BJ (cell line): ENCODE measurements at places on chromosomes 16 and 17.
A peak's percentile ranks its signal among the peaks of the same experiment; 100 is the strongest.

GRCh38 chr16:63361032-63361624 is 1324.9 kb upstream of the CDH8 start:
- no peak for DNase-seq

DNA sequence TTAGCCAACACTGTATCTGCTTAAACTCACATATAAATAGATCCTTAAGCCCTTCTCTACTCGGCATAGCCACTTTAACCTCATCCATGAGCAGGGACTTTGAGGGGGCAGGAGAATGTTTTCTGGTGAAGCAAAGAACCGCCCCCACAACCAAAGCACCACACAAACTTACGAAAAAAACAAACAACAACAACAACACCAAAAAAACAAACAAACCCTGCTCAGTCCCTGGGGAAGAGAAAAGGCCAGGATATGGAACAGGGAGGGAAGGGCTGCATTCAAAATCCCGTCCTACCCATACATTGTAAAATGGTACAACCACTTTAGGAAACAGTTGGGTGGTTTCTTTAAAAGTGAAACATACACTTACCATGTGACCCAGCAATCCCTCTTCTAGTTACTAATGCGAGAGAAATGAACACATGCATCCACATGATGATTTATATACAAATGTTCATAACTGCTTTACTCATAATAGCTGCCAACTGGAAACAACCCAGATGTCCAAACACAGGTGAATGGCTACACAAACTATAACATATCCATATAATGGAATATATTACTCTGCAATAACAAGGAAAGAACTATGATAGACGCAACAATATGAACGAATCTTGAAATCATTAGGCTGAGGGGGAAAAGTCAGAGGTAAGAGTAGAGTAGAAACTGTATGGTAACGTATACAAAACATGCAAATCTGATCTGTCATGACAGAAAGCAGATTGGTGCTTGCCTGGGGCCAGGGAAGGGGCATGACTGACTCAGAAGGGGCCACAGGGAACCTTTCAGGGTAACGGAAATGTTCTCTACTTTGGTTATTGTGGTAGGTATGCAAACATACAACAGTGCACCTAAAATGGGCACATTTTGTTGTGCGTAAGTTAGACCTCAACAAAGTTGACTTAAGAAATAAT is 37.7 kb upstream of the TOB1 start:
- DNase-seq: no peak

- no peak for DNase-seq
Measured at GRCh38 chr17:67180275-67180674, 64.7 kb downstream of the HELZ start.

- DNase-seq: no peak
Measured at GRCh38 chr16:71610936-71611871, 14.8 kb upstream of the MARVELD3 start.

GRCh38 chr17:58325289-58325726 is 3.3 kb downstream of the TSPOAP1 start:
- no peak for DNase-seq

DNA sequence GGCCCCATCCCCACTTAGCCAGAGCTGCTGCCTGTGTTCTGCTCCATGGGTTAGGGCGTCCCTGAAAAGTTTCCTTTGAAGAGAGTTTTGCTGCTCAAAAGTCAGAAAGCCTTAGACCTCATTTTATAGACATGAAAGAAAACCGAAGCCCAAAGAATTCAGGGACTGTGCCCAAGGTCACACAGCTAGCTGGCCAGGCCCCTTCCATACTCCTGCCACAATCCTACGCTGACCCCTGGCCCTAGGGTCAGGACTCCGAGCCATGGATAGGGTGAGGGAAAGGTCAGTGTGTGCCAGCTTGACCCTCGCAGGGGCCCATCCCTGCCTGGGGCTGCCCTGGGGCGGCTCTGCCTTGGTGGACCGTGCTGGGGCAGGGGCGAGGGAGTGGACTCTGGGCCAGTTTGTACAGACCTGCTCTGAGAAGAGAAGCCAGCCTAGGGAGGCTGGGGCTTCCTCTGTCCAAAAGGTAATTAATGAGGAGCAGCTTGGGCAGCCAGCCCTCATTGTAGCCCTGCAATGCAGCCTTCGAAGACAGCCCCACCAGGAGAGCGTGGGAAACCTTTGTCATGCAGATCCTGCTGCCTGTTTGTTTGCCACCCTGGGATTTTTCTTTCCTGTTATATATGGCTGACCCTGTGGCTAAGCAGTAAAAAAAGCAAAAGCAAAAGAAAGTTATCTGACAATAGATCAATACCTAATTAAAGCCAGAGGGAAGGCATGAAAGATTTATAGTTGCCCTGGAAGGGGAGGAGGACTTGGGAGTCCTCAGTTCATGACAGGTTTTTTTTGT is 37.4 kb downstream of the RHBDL3 start:
- DNase-seq: no peak

DNA sequence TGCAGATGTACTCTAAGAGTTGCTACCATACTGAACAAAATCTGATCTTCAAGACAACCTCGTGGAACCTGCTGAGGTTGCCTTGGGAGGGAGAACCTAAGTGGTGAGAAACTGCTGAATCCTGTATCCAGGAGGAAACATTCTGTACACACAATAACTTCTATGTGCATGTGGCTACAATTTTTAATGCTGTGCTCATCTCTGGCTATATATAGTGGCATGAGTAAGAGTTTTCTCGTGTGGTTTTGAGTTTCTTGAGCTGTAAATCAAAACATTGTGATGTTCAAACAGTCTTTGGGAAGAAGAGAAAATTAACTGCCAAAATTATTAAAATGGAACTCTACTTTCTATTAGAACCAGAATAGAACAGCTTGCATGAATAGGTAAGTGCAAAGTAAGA is 206.8 kb downstream of the CA10 start:
- DNase-seq: no peak

- DNase-seq: no peak
Measured at GRCh38 chr16:29726845-29727377, 18.9 kb downstream of the C16orf54 start.

- no peak for DNase-seq
Measured at GRCh38 chr16:80303691-80304090, 237.1 kb upstream of the DYNLRB2 start.

GRCh38 chr16:87658564-87659225 is 56.4 kb downstream of the JPH3 start:
- DNase-seq: no peak

GRCh38 chr17:27351759-27352158 is 57.8 kb downstream of the WSB1 start:
- no peak for DNase-seq

- no peak for DNase-seq
Measured at GRCh38 chr17:31068291-31068690, 26.5 kb upstream of the NF1 start.

GRCh38 chr17:61442136-61442775 is 10.0 kb upstream of the TBX4 start:
- no peak for DNase-seq

DNA sequence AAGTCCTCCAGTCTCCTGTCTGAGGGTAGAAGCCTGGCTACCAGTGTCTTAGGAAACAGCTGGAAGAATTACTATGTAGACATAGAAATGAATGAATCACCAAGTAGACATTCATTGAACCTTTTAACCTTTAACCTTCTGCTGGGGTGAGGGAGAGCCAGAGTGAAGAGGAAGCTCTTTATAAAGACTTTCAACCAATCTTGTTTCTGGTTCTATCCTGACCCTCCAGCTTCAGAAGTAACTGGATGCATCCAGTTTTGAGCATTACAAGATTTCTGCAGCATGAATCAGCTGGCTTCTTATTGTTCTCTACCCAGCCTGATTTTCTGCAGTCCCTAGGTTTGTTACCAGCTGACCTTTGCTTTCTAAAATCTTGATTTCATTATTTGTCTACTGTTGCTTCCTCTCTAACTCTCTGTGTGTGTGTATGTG is 8.5 kb downstream of the TEKT1 start:
- DNase-seq: no peak

DNA sequence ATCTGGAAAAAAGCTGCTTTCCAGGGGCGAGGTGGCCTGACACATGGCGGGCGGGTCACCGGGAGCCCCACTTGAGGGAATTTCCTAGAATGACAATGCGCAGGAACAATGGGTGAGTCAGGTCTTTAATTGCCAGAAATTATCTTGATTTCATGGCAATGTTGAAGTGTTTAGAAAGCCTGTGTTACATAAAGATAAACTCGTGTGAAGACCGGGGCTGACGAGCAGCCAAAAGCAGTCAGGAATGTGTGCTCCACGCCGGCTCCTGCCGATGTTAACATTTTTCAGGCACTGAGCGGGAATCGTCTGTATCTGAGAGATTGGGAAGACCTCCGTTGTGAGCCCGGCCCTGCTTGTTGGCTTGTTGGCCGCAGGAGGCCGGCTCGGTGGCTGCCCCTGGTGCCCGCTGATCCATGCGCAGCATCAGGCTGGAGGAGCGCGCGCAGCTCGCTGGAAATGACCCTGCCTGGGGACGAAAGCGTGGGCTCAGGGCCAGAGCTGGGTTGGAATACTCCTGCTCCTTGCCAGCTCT is 353.1 kb downstream of the FOXL1 start:
- DNase-seq: peak; percentile 52

DNA sequence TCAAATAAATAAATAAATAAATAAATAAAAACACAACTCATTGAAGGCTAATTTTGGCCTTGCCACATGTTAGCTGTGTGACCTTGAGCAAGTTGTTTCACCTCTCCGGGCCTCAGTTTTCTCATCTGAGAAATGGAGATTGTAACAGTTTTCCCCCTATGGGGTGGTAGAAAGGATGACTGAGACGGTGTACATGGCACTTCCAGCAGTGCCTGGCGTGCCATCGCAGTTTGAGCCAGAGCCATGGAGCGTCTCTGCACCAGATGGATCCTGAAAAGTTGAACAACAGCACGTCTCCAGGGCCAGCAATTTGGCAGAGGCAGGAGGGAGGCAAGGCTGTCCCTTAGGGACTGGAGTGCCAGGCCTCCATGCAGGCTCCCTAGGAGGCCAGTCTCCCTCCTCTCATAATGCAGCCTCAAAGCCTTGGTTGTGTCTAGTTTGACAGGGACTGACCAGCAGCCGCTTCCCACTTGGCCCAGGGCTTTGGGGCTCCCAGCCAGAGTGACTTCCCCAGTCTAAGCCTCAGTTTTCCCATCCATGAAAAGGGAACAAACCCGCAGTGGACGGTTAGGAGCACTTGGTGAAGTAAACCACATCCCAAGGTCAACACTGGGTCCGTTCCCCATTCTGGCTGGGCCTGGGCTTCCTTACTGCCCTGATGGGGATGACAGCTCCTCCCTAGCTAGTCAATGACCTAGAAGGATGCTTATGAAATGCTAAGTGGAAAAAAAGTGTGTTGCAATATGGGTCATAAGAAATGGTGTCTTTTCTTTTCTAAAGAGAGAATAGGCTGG is 19.3 kb downstream of the SOCS1 start:
- DNase-seq: no peak

DNA sequence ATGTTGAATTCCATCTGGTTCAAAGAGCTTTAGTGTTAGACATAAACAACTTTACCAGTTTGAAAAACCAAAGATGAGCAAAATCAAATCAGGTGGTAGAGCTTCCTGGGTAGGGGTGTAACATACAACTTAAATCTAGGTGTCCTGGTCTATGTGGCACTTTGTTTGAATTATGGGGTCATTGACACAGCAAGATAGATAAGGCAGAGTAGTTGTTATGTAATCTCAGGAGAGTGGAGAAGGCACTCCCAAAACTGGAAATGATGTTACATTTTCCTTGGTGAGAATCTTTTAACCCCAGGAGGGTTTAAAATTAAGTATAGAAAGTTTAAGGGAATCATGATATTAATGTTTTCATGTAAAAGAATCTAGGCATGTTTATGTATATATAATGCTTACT is 31.9 kb downstream of the CCDC42 start:
- no peak for DNase-seq

DNA sequence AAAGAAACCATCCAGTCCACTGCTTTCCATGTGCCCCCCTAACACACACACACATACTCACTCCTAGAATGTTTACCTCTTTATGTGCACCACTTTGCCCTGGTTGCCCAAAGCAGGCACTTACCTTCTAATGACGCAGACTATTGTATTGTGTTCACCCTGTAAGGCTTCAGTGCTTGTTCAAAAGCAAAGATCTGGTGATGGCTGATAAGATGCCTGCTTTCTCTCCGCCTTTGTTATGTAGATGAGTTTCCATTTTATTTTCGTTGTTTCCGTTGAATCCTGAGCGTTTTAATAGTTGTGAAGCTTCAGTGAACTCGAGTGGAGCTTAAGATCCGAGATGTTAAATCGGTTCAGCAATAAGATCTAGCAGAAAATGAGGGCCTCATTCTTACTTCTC is 452.7 kb downstream of the TMEM114 start:
- DNase-seq: no peak

- DNase-seq: no peak
Measured at GRCh38 chr17:40410082-40410481, 7.6 kb downstream of the TOP2A start.

DNA sequence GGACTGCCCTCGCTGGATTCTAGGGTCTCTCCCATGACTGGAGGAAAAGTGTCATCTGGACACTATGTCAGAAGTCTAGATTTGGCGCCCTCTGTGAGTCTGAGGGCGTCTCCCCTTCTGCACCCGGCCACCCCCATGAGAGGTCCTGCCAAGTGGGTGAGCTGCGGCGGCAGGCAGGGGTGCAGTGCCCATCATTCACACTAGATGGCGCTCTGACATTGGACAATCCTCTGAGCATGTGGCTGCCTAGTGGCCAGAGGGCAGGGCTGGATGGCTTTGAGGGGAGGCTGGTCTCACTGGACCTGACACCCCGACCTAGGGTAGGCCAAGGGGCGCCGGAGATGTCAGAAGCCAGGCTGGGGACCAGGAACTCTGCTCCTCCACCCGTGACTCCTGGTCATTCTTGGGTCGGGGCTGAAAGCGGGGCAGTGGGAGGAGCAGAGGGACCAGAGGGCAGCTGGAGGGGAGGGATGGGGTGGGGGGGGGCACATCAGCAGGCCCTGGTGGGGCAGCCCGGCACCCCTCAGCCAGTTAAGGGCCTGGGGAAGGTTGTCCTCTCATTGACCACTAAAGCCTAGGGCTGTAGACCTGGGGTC is 28.0 kb downstream of the MRM1 start:
- no peak for DNase-seq

- no peak for DNase-seq
Measured at GRCh38 chr17:57442914-57443571, 186.7 kb downstream of the MSI2 start.

GRCh38 chr16:50265260-50265659 is 1.1 kb upstream of the ADCY7 start:
- no peak for DNase-seq

DNA sequence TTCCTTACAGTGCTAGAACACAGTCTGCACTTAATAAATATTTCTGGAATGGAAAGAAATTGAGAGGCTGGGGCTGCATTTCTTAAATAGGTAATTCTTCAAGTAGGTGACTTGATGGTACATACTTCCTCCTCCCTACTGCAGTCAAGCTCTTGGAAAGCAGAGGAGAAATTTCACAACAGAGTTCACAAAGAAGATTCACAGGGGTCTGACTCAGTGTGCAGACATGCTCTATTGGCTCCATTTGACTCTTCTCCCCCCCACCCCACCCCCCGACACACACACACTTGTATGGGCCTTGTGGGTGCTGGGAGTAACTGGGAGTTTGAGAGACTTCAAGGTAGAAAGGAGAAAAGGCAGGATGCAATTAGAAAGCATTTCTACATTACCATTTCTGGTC is 6.2 kb upstream of the MYOCD start:
- DNase-seq: no peak
